ENCODE measurements at places on chromosomes 2 and 18. TPM values are rescaled to one million over a fixed set of nuclear protein-coding genes. Genes with fewer than 3 reads are reported as not detected.

TNFRSF11A gene
- 2.3 TPM for total RNA-seq

CD28 gene
- 0.46 TPM for total RNA-seq

MAPRE3 gene
- 30.0 TPM for total RNA-seq

NOSTRIN gene
- total RNA-seq = 12.8 TPM

ZSWIM2 gene
- not detected for total RNA-seq

DNA sequence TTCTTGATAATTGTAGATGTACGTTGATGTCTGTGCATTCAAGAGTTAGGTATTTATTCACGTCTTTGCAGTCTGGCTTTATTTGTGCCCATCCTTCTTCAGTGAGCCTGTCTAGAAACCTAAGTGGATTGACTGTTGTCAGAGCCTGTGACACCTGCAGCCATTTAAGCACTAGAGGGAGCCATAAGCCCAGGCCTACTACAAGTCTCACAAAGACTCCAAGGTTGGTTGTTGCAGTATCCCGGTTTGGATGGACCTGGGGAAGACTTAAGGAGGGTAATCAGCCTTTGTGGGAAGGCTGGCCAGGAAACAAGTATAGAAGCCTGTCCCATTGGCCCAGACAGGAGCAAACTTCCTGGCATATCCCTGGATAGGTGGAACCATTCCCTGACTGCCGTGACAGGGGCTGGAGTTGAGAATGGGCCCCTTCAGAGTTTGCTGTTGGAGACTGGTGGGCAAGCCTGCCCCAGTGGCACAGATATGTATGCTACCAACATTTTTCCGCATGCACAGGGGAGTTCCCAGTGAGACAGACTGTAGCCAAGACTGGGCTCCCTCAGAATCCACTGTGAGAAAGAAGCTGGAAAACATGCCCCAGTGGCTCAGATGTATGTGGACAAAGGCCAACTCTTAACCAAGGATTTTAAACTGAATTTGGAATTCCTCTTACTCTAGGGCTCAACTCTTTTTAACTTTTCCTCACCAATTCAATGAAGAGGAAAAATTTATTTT is 9.3 kb upstream of the LRRC30 start:
- no peaks in the 10 kb centered on the region for H3K27me3 ChIP-seq
- no peaks in the 10 kb centered on the region for H3K36me3 ChIP-seq
- H3K4me1 ChIP-seq = no peaks in the 10 kb centered on the region
- H3K4me3 ChIP-seq = no peak overlapping the region
- no peak for DNase-seq

DNA sequence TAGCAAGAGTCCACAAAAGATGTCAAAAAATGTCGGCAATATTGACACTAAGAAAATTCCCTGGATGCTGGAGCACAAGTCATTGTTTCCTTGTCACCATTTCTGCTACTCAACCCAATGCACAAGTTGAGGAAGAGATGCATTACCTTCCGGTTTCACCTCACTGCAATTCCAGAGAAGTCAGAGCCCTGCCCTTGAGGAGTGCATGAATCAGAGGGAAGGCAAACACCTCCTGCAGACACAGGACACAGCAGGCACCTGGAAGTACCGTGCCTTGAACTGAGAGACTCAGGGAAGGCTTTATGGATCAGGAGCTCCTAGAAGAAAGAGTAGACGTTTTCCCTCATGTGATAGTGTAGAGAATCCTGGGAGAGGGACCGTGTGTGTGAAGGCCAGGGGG is 62.7 kb upstream of the ARL4C start:
- DNase-seq = no peak
- H3K27me3 ChIP-seq = no peaks in the 10 kb centered on the region
- H3K4me3 ChIP-seq = no peak overlapping the region
- no peaks in the 10 kb centered on the region for H3K36me3 ChIP-seq

- no peak for DNase-seq
- H3K36me3 ChIP-seq = no peaks in the 10 kb centered on the region
- no peak overlapping the region for H3K4me3 ChIP-seq
Measured at GRCh38 chr2:127694986-127695385, 6.3 kb upstream of the SFT2D3 start.

- H3K27ac ChIP-seq = no peak overlapping the region
- H3K4me3 ChIP-seq = no peak overlapping the region
- no peak for DNase-seq
Measured at GRCh38 chr2:18926631-18927524, 337.5 kb upstream of the NT5C1B start.

- H3K4me1 ChIP-seq = no peaks in the 10 kb centered on the region
- DNase-seq = no peak
- no peak overlapping the region for H3K27ac ChIP-seq
- no peaks in the 10 kb centered on the region for H3K27me3 ChIP-seq
- H3K36me3 ChIP-seq = no peaks in the 10 kb centered on the region
Measured at GRCh38 chr2:183179156-183179555, 54.9 kb downstream of the NUP35 start.

DNA sequence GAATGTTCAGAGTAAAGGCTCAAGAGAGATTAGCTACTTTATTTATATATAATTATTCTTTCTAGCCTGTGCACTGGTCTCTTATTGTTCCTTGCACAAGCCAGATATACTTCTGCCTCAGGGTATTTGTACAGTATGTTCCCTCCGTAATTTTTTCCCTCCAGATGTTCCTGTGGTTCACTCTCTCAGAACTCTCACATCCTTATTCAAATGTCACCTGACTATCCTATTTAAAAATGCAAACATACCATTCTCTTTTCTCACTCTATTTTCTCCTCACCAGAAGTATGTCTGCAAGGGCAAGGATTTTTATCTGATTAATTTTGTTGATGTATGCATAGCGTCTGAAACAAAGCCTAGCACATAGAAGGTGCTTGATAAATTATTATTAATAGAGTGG is 64.0 kb upstream of the CERS6 start:
- H3K36me3 ChIP-seq = no peaks in the 10 kb centered on the region
- DNase-seq = no peak
- no peak overlapping the region for H3K4me3 ChIP-seq
- no peak overlapping the region for H3K27ac ChIP-seq
- H3K4me1 ChIP-seq = no peaks in the 10 kb centered on the region
- no peaks in the 10 kb centered on the region for H3K27me3 ChIP-seq

DNA sequence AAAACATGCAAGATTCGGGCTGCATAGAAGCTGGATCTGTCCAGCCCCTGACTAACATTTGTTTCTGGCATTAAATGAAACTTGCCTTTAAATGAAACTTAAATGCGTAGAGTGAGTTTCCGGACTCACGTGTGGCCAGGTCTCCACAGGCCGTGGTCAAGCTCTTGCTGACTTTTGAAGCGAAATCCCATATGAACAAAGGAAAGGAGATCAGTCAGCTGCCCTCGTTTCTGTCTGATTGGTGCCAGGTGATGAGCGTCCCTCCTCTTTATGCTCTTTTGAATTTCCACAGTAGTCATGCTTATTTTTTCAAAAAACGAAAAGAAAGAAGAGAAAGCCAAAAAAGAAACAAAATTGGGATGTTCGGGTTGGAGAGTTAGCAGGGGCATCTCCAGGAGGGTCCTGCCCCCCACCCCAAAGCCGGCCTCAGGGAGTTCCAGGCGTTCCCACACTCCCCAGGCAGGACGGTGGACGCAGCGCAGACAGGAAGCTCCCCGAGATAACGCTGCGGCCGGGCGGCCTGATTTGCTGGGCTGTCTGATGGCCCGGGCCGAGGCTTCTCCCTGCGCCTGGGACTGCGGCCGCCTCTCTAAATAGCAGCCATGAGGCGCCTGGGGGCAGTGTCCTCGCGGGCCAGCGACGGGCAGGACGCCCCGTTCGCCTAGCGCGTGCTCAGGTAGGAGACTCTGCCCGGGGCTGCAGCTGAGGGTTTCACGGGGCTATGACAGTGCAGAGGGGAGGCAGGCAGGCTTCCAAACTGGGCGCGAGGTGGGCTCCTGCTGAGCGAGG is at the start of gene COLEC11:
TSS of gene COLEC11 (plus strand) at position 620 of the 789 bp plus-strand sequence. CDS start 9,229 bp downstream, outside the sequence.
- H3K27ac ChIP-seq = peak within 1 kb of the TSS; percentile 63
- H3K36me3 ChIP-seq = no peaks in the 10 kb centered on the region
- peaks cover 14% of the 10 kb centered on the region for H3K4me1 ChIP-seq
- DNase-seq = peak; percentile 75
- H3K4me3 ChIP-seq = peak within 1 kb of the TSS; percentile 21
- H3K27me3 ChIP-seq = no peaks in the 10 kb centered on the region

DNA sequence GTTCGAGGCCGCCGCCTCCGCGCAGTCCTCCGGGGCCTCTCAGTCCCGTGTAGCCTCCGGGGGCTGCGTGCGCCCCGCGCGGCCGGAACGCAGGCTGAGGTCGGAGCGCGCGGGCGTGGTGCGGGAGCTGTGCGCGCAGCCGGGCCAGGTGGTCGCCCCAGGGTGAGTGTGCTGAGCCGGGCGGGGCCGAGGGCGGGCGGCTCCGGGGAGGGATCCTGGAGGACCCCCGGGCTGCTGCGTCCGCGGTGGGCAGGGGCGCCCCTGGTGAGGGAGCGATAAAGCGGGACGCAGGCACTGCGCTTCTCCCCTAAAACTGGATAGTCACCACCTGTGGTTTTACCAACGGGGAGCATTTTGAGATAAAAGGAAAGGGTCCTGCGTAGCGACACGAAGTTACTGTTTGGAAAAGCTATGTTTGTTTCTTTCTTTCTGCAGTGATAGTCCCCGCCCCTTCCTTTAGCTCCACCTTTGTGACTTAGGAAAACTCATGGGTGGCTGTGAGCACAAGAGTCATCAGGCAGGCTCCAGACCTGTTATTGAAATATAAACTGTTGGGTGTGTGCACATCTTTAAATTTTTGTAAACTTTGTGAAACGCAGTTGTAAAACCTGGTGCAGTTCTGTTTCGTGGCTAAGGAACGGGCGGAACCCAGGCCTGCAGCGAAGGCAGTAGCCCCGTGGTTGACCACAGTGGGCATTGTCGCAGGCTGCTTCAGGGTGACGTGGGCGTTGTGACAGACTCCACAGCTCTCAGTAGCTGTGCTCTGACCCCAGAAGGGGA is 687 bp downstream of the CTDP1 start:
- DNase-seq = peak; percentile 60
- H3K36me3 ChIP-seq = no peaks in the 10 kb centered on the region
- H3K4me3 ChIP-seq = peak overlapping the region; percentile 59
- H3K27ac ChIP-seq = peak overlapping the region; percentile 99

GRCh38 chr2:208195531-208195930 is 5.7 kb upstream of the C2orf80 start:
- no peak overlapping the region for H3K4me3 ChIP-seq
- H3K27me3 ChIP-seq = no peaks in the 10 kb centered on the region
- H3K27ac ChIP-seq = no peak overlapping the region
- no peaks in the 10 kb centered on the region for H3K36me3 ChIP-seq
- H3K4me1 ChIP-seq = no peaks in the 10 kb centered on the region

DNA sequence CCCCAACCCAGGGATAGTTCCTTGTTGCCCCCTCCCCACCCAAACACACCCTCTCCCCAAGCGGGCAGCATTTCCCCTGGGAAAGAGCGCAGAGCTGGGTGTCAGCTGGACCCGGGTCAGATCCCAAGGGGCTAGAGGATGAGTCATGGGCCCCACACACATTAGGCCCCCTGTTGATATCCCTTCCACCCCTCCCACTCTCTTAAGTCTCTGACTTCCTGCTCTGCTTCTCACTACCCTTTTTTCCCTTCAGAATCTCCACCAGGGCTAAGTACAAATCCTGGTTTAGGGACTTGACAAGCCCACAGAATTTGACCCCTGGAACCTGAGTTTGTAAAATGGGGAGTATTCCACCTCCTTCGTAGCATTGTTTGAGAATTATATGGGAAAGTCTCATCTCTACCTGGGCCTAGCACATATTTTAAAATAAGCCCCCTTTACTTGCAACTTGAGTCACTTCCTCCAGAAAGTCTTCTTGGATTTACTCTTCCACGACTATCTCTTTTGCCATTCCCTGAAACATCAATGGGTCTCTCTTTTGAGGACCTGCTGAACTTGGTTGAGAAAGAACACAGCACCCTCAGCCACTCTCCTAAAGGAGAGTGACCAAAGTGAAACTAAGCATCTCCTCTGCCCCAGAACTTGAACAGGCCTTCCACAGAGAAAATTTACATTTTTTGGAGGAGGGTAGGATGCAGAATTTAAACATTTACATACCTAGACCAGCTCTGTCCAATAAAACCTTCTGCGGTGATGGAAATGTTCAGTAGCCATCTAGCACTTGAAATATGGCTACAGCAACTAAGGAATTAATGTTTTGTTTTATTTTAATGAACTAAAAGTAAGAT is 4.7 kb downstream of the RTKN start:
- no peak overlapping the region for H3K27ac ChIP-seq
- H3K4me3 ChIP-seq = no peak overlapping the region
- H3K4me1 ChIP-seq = peaks cover 7% of the 10 kb centered on the region
- H3K27me3 ChIP-seq = no peaks in the 10 kb centered on the region
- DNase-seq = no peak

- DNase-seq = peak; percentile 53
- H3K27me3 ChIP-seq = no peaks in the 10 kb centered on the region
- no peaks in the 10 kb centered on the region for H3K4me1 ChIP-seq
- H3K27ac ChIP-seq = no peak overlapping the region
- no peak overlapping the region for H3K4me3 ChIP-seq
Measured at GRCh38 chr2:109545828-109546713, 67.7 kb downstream of the SEPTIN10 start.

- no peak overlapping the region for H3K4me3 ChIP-seq
- peak; percentile 65 for DNase-seq
- H3K27me3 ChIP-seq = no peaks in the 10 kb centered on the region
- no peaks in the 10 kb centered on the region for H3K36me3 ChIP-seq
- H3K27ac ChIP-seq = no peak overlapping the region
Measured at GRCh38 chr18:596288-596881, 403 bp upstream of the CLUL1 start.

DNA sequence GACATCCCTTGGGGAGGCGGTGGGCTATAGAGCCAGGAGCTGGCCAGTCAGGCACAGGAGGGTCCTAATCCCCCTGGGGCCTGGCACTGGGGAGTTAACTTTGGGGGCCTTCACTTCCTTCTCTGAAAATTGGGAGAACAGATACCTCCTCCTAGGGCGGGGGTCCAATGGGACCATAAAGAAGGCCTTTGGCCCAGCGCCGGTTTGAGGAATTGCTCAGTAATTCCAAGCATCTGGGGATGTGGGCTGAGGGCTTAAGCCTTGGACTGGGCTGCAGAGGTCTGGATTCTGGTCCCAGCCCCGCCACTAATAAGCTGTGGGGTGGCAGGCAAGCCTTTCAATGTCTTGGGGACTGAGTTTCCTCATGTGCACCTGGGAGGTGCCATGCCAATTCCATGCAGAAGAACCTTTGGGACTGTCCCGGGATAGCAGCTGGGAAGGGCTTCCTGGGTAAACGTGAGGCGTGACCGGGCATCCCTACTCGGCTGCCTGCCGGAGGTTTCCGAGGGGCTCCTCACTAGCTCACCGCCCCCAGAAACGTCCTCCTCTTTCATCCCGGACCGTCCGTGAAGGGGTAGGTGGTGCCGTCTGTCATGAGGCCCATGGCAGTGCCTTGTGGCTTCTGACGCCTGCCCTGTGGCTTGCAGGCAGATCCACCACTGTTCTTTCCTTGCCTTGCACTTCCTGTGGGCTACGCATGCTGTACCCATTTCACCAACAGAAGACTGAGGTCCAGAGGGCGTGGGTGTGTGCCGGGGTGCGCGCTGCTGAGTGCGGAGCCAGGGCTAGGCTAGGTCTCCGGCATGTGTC is 67.4 kb upstream of the HPCAL1 start:
- H3K27ac ChIP-seq = no peak overlapping the region
- no peak overlapping the region for H3K4me3 ChIP-seq
- no peaks in the 10 kb centered on the region for H3K27me3 ChIP-seq
- no peaks in the 10 kb centered on the region for H3K4me1 ChIP-seq
